ENCODE measurements at places on chromosomes 5 and 9.

- DNase-seq = no peak
Observed at GRCh38 chr5:69494452-69494851, 1.9 kb downstream of the OCLN start.

- no peak for DNase-seq
Observed at GRCh38 chr9:24189986-24190385, 355.7 kb downstream of the IZUMO3 start.

DNA sequence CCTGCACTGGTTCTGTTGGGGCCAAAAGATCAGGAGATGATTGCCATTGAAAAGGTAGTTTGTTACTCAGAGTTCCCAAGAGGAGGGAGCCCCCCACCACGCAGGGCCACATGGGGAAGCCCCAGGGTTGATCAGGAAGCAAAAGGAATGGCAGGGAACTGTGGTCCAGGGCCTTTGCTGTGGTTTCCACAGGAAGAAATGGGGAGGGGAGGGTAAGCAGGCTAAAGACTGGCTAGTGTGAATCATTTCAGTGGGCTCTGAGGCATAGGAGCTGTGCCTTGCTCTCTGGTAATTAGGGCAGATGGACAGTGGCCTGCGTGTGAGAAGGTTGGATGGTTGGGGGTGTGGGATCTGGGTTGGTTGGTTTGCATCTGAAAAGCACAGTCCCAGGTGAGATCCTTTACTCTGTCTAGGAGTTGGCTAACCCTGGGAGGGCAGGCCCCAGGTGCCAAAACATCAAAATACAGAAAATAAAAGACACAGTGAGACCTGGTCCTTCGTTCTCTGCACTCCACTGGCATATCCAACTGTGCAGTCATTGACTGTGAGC is 66.1 kb downstream of the PTPDC1 start:
- no peak for DNase-seq

DNA sequence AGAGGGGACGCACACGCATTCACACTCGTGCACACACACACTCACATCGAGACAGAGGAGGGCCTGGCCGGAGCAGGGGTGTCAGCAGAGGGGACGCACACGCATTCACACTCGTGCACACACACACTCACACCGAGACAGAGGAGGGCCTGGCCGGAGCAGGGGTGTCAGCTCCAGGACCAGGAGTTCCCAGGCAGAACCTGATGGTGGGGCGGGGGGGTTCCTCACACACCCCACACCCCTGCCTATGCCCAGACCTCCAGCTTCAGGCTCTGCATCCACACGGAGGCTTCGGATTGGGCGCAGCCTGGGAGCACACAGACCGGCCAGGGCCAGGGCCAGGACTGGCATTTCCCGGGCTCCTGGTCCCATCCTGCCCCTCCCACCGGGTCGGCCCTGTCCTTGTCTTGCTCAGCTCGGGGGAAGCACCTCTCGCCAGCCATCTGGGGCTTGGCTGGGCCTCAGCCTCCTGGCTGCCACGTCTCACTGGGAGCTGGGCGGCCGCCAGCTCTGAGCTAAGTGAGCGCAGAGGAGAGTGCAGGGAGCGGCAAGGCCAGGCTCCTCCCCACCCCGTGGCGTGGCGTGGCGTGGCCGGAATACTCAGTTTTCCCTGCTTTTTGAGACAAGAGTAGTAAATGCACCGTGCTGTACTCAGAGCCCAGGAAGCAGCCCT is 31.3 kb downstream of the ADAMTS2 start:
- peak; percentile 37 for DNase-seq

GRCh38 chr9:91098203-91098850 is 263.4 kb downstream of the AUH start:
- no peak for DNase-seq

Measured in globus pallidus (tissue), 1 donor.